Cardiac atrium fibroblast (primary cell): ENCODE measurements at places on chromosomes 1 and 21. TPM values are rescaled to one million over a fixed set of nuclear protein-coding genes. Genes with fewer than 3 reads are reported as not detected.

The LCE3E gene
- total RNA-seq: not detected in 2 replicates

The HRNR gene
- total RNA-seq: not detected in 2 replicates

The KRTAP13-2 gene
- total RNA-seq: not detected in 2 replicates

The TRIM67 gene
- total RNA-seq: not detected in 2 replicates

The ARHGEF10L gene
- 8.7 TPM in 2 replicates for total RNA-seq

The INSRR gene
- not detected in 2 replicates for total RNA-seq

The LRRC8C gene
- total RNA-seq: 6.9 and 7.6 TPM in 2 replicates

The OR2T11 gene
- not detected in 2 replicates for total RNA-seq

The AKR7A3 gene
- total RNA-seq: 0.54 TPM in 1 of 2 replicates, not detected in the other

The TCEA3 gene
- total RNA-seq: 3.2 and 3.6 TPM in 2 replicates

The SPATA1 gene
- total RNA-seq: not detected in 2 replicates

The PTGFR gene
- total RNA-seq: 0.32 TPM in 1 of 2 replicates, not detected in the other

The KRTAP19-1 gene
- total RNA-seq: not detected in 2 replicates

The INAVA gene
- not detected in 2 replicates for total RNA-seq

The STK40 gene
- 14.3 and 41.7 TPM in 2 replicates for total RNA-seq

The ALPL gene
- 11.3 and 12.3 TPM in 2 replicates for total RNA-seq

The GPR37L1 gene
- under 0.01 TPM in 1 of 2 replicates, not detected in the other for total RNA-seq

The NGF gene
- total RNA-seq: 13.7 and 24.3 TPM in 2 replicates

The RYR2 gene
- under 0.01 and 0.16 TPM in 2 replicates for total RNA-seq

The ALG6 gene
- 8.3 and 9.4 TPM in 2 replicates for total RNA-seq

The CAMK1G gene
- not detected in 2 replicates for total RNA-seq

The TYW3 gene
- total RNA-seq: 8.5 and 14.3 TPM in 2 replicates

The GALE gene
- total RNA-seq: 23.1 and 23.7 TPM in 2 replicates

The SPATA46 gene
- total RNA-seq: not detected in 2 replicates

The NCAM2 gene
- total RNA-seq: 2.4 and 3.4 TPM in 2 replicates

The TMPRSS2 gene
- total RNA-seq: not detected in 2 replicates

The PGLYRP3 gene
- not detected in 2 replicates for total RNA-seq

The MX1 gene
- total RNA-seq: under 0.01 and 6.6 TPM in 2 replicates

The STX12 gene
- total RNA-seq: 61.6 and 68.4 TPM in 2 replicates

The GNAT2 gene
- total RNA-seq: 9.0 TPM in 1 of 2 replicates, not detected in the other

The DISP3 gene
- total RNA-seq: not detected in 2 replicates

The SLAMF6 gene
- total RNA-seq: not detected in 2 replicates
